ENCODE measurements at places on chromosomes 4 and X.

DNA sequence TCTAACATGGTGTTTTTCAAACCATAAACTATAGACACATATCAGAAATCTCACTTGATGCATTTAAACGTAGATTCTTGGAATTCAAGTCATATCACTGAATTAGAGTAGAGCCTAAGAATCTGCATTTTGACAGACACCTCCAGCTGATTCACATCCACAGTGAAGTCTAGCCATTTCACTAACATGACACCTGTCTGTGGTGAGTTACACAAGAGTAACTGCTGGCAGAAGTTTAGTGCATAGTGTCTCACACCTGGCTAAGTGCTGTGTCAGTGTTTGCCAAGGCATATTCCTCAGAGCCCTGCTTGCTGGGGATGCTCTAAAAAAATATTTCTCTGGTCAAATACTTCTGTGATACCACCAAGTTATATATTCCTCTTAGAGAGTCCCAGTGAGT, 237.5 kb upstream of the DIAPH2 start:
- no peak for DNase-seq

- no peak for DNase-seq
Observed at GRCh38 chr4:83171436-83172039, 57.0 kb upstream of the PLAC8 start.

DNA sequence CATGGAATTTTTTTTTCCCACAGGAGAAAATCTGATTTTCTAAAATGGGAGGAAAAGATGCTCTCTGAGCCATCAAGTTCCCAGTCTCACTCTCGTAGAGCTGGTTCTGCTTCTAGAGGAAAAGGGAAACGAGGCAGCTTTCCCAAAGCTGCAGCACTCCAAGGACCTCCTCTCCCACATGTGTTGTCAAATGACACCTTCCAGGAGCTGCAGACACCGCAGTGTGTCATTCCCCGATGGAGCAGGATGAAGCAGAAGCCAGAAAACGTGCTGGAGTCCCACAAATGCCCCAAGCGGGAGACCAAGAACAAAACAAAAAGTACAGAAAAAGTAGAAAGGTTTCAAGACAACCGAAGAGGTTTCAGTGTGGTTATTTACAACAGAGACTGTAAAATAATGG, 348.1 kb downstream of the ARHGAP10 start:
- no peak for DNase-seq

DNA sequence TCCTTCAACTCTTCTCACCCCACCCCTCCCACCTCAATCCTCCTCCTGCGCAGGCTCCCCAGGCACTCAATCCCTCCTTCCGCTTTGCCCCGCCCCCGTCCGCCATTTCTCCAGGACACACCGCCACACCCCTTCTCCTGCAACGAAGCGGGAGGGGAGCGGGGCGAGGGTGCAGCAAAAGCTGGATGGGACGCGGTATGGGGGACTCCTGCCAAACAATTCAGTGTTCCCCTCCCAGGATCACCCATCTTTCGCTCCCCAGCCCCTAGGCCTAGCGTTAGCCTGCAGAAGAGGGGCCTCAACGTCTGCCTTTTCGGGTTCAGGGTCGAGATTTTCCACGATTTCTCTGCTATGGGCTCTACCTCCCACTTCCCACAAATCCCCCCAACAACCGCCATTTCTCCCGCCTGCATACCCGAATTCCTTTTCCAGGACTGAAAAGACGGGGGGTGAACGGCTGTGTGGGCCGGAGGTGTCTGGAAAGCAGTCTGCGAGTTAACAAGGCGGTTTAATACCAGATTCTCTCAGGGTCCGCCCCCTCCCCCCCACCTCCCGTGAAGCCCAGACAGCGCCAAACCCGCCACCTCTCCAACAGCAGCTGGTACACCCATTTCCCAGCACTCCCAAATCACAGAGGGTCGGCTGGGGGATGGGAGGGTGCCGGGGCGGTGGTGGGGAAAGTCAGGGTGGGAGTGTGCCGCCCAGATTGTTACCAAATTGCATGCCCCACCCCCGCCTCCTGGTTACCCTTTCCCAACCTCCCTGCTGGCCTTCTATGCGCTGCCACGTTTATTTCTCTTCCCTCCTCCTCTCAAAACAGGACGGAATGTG, 774 bp downstream of the ARMCX2 start:
- peak; percentile 52 for DNase-seq

DNA sequence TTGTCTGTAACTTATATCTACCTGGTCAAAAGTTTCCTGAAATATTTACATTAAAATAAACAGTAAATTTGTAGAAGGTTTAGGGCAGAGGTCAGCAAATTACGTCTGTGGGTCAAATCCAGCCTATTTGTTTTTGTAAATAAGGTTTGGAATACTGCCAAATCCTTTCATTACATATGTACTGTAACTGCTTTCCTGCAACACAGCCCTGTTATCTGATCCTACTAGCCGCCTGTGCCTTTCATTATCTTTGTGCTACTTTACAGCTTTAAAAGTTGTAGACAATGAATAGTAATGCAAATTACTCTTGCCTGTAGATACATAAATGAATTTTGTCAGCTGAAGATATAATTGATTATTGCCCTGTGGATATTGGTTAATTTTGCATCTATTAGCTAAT, 369.6 kb upstream of the SLC7A11 start:
- DNase-seq: no peak

- DNase-seq: no peak
Observed at GRCh38 chr4:1991596-1992434, 17.0 kb downstream of the NELFA start.

DNA sequence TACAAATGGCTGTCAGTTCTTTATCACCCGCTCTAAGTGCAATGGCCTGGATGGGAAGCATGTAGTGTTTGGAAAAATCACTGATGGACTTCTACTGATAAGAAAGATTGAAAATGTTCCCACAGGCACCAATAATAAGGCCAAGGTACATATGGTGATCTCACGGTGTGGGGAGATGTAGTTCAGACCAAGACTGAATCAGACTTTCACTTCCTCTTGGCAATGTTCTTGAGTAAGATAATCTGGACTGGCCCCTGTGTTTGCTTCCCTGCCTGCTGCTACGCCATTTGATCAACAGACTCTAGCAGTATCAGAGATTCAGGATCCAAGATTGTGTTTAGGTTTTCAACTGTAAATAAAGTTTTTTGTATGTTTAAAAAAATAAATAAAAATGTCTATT, 682.2 kb upstream of the AMOT start:
- no peak for DNase-seq

DNA sequence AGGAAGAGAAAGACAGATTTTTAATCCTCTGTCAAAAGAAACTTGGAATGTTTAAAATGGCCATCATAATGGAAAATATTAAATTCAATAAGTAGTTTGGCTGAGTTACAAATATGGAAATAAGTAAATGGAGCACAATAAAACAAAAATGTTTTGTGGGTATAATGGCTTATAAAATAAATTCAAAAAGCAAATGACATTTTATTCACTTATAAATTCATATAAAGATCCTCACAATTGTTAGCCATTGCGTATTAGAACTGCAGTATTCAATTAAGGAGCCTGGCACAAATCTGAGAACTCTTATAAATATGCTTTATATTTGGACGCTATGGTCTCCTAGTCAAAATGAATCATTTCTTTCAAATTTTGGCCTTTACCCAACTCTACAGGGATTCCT, 339.0 kb upstream of the PABPC4L start:
- no peak for DNase-seq

- DNase-seq: no peak
Observed at GRCh38 chr4:80926446-80926845, 104.1 kb upstream of the BMP3 start.

GRCh38 chr4:11603591-11604194, 175.0 kb upstream of the HS3ST1 start:
- DNase-seq: no peak

GRCh38 chrX:43525901-43526610, 130.0 kb upstream of the MAOA start:
- no peak for DNase-seq

GRCh38 chr4:30181918-30182317, 538.3 kb upstream of the PCDH7 start:
- DNase-seq: no peak

GRCh38 chrX:56994375-56995270, 718 bp downstream of the SPIN3 start:
- no peak for DNase-seq

DNA sequence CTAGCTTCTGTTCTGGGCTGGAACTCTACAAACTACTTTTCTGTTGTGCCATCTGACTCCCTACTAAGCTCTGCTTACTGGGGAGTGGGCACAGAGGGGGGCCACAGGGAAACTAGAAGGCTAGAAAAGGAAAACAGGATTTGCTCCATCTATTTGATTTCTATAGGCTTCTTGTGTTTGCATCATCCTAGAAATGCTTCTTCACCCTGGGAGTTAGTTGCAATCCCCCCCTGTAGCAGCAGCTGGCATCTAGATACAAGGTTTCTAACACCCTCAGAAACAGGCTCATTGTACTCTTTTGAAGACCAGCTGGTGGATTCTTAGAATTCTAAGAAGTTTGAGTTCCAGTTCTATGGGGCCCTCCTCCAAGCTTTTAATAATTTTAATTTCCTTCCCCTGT, 213.4 kb downstream of the TMA16 start:
- no peak for DNase-seq

- DNase-seq: no peak
Observed at GRCh38 chr4:184503869-184504300, 29.5 kb upstream of the IRF2 start.

DNA sequence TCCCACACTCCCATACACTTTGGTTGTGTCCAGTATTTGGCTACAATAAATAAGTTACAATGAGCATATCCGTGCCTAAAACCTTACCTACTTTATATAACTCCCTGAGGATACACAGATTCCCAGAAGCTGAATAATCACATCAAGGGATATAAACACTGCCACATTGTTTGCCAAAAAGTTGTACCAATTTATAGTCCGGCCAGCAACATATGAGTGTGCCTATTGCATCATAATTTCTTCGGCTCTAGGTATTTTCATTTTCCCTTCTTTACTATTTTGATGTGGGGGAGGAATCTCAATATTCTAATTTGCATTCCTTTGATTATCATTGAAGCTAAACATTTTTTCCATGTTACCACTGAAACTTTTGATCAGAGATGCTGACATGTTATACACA, 146.4 kb downstream of the PCDH19 start:
- DNase-seq: no peak

GRCh38 chrX:107718156-107718621, 57.4 kb downstream of the TSC22D3 start:
- DNase-seq: no peak

DNA sequence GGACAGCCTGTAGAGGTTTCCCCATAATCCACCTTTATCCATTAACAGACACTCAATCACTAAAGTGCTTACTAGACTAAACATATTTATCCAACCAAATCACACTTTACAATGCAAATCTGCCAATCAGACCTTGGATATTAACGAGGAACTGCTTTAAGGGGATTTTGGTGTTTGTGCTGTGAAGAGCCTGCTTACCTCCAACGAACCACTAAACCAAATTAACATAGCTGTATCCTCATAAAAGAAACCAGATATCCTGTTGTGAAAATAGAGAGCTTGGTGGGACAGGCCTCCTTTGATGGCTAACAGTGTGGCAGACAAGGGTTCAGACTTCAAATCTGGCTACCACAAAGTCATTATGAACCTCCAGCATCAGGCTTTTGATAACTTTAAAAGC, 252.6 kb upstream of the HAND2 start:
- DNase-seq: no peak

DNA sequence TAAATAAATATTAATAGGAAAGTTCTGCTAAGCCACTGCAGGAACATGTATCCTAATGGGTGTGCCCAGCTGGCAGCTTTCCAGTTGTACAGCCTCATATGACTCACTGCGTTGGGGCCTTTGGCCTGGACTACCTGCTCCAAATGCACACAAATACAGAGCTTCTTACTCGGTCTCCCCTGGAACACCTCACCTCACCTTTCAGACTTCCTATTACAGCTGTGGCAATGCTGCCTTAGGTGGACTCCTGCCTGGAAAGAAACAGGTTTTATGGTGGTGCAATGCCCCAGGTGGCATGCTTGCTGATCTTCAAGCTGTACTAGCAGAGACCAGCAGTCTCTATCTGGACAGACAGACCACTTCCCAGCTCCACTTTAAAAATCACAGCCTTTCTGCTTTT, 85.7 kb upstream of the EXOC1L start:
- no peak for DNase-seq

DNA sequence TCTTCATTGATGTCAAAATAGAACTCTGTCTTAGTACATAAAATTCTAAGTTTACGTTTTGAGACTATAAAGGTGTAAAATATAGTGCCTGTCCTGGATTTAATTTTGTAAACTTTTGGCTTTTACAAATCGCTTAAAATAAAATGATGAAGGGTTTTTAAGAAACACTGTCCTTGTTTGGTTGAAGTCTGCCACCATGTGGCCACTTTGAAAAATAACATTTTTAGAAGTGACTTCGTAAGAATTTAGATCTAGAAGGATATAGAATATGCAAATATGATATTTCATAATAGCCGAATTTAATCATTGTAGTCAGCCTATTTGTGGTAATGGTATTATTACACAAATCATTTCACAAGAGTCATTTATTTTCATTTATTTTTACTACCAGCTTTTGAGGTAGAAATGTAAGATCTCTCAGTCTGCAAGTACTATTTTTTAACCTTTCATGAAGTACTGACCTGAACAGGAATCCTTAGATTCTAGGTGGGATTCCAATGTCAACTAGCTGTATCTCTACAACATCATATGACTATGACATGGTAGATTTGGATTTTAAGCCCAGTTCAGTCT, 31.0 kb upstream of the FAT4 start:
- DNase-seq: no peak

DNA sequence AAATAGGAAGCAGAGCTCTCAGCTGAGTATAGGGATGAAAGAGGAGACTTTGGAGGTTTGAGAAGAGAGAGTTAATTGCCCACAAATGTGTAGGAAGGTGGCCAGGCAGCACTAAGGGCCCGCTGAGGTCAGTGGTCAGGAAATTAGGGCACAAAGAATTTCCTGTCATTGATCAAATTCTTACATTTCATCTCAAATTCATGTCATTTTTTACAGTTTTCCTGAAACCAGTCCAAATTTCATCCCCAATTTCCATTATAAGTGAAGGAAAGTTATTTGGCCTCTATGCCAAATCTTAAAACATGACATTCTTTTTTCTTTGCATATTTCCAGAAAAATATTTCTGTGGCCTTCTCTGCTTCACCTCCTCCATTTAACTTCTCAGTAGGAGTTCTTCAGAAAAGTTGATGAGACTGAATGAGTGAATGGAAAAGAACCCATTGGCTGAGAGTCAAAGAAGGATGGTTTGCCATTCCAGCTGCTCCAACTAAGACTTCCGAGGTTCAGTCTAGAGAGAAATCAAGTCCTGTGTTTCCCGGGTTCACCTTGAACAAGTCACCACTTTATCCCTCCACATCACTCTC, 68.7 kb upstream of the SPRY1 start:
- DNase-seq: no peak

GRCh38 chr4:2886161-2886560, 42.5 kb downstream of the ADD1 start:
- DNase-seq: no peak

GRCh38 chr4:139219450-139220055, 42.5 kb upstream of the ELF2 start:
- no peak for DNase-seq

- DNase-seq: no peak
Observed at GRCh38 chr4:136281307-136281706, 1251.0 kb downstream of the PCDH18 start.

DNA sequence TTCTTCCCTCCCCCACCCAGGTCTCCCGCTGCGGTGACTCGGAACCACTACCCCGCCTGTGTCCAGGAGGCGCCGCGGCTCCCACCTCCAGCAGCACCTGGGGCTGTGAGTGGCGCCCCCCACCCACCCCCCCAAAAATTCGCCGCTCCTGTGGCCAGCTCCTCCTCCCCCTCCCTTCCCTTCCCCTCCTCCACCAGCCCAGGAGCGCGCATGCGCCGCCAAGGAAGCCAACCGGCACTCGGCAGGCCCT, 278 bp downstream of the CLOCK start:
- DNase-seq: no peak

Data from activated naive CD4-positive, alpha-beta T cell treated with anti-CD3 and anti-CD28 coated beads, Interleukin-2, amount 50 U/mL, for 72 hours (primary cell).